Ovary (tissue), 10 donors: ENCODE measurements at places on chromosomes 5 and 9. TPM values are rescaled to one million over a fixed set of nuclear protein-coding genes. Genes with fewer than 3 reads are reported as not detected.
A peak's percentile ranks its signal among the peaks of the same experiment; 100 is the strongest.

BARHL1 gene
- not detected for polyA plus RNA-seq

DNA sequence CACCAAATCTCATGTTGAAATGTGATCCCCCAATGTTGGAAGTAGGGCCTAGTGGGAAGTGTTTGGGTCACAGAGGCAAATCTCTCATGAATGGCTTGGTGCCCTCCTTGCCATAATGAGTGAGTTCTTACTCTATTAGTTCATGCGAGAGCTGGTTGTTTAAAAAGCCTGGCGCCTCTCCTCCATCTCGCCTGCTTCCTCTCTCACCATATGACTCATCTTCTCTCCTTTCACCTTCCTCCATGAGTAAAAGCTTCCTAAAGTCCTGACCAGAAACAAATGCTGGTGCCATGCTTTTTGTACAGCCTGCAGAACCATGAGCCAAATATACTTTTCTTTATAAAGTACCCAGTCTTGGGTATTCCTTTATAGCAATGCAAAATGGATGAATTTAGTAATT, 20.9 kb upstream of the ARHGAP26 start:
- DNase-seq: no peak

- no peak for DNase-seq
Measured at GRCh38 chr5:124330595-124331220, 415.7 kb downstream of the ZNF608 start.

DNA sequence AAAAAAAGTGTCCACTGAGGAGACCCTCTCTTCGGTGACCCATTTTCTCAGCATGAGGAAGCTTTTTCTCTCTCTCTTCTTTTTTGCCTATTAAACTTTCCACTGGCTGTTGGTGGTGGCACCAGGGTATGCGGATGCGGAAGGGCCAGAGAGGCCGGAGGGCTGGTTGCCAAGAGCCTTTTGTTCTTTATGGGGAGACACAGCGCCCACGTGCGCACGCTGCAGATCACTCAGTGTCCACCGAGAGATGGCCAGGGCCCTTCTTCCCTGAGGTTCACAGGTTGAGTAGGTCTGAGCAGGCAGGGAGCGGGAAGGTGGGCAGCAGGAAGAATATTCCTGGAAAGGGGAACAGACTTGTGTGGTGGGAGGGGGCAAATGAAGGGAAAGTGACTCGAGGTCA, 69.1 kb downstream of the STK10 start:
- no peak for DNase-seq

DNA sequence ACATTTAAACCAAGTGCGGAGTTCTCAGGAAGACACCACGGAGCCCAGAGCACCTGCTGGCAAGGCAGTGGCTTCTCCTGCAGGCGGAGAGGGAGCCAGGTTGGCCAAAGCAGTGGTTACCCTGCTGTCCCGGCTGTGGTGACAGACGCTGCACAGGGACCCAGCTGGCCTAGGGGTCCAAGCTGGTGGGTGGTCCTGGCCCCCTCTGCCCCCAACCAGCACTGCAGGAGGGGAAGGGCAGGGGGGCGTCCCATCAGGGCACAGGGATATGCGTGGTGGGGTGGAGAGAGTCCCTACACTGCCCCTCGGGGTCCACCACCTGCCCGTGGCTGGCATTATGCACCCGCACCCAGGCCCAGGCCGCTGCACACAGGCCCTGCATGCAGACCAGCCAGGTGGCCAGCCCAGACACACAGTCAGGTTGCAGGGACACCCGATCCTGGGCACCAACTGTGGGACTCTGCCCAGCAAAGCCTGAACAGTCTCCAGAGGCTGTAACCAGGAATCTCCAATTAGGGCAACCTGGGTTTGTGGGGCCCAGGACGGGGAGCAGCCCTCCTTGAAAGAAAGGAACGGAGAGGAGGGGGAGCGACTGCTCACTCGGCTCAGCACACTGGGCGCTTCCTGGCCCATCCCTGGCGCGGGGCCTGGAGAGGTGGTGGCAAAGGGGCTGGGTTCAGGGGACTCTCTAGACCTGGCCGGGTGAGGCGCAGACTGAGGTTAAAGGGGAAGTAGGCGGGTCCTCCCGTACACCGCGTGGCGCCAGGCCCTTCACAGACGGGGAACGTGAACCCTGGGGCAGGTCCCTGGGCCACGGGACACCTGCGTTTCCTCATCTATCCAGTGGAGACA, 46.3 kb downstream of the NACC2 start:
- peak; percentile 28 for DNase-seq

DNA sequence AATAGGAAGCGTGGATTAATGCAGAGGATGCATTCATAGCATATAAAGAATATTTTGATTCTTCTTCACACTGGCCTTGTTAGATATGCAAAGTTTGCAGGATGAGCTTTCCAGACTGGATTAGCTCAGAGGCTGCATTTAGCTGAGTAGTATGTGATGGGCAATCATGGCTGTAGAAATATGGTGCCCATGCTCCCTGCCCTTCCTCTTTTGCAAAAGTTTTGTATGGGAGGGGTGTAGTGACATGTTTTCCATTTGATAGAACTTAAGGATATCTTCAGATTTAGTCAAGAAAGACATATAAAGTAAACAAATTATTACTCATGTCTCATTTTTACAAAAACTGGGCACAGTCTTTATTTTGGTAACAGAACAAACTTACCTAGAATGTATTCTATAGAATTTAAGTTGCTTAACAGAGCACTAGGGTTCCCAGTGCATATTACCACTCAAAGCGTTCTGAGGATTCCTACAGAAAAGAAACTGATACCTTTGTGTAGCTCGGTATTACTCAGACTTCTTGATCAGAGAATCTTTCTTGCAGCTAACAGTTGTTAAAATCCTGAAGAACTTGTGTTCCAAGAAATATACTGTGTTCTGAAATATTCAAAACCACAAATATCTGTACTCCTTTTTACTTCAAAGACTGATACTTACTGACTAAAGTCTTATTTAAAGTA, 9.8 kb downstream of the GTF3C4 start:
- DNase-seq: no peak

- DNase-seq: no peak
Measured at GRCh38 chr9:120014796-120015195, 565.2 kb downstream of the CDK5RAP2 start.

GRCh38 chr9:88988796-88989641, 2.2 kb upstream of the S1PR3 start:
- DNase-seq: no peak
